CD4-positive, alpha-beta T cell treated with Interleukin-1 beta for 1 hour (primary cell): ENCODE measurements at places on chromosomes 7 and 10.

- no peak for DNase-seq
Measured at GRCh38 chr10:79020015-79020491, 48.7 kb upstream of the ZMIZ1 start.

DNA sequence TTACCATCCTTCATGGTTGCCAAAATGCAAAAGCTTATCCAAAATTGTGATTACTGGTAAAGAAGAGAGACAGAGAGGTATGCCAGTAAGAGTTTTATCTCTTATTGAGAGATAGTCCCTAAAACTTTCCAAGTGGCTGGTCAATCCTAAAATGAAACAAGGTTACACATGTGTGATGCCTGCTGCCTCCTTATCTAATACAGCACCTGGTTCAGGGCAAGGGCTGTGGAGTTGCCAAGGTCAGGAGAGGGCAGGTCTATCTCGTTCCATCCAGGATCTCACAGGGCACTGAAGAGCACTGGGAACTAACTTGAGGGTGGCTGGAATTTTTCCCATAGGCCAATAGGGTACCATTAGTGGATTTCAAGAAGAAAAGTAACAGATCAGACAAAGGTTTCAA lies 18.3 kb downstream of the VOPP1 start:
- DNase-seq, result no peak

GRCh38 chr10:2619916-2620315 lies 447.4 kb upstream of the PFKP start:
- DNase-seq, result no peak

DNA sequence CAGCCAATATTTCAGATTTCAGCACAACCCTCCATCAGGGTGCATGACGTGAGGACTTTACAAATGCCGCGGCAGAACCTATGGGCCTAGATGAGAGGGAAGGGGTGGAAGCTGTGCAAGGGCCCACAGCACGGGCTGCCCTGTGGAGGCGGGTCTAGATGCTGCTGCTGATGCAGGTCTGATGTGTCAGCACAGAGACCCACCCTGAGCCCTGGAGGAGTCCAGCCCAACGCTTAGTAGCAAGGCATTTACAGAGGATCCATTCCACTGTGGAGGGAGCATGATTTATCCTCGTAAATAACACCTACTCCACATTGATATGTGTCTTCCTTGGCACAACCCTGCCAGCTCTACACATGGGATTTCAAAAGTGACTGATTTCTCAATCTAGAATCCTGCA lies 48.5 kb downstream of the MYL10 start:
- no peak for DNase-seq

- no peak for DNase-seq
Measured at GRCh38 chr7:21920936-21921335, 24.8 kb downstream of the CDCA7L start.

DNA sequence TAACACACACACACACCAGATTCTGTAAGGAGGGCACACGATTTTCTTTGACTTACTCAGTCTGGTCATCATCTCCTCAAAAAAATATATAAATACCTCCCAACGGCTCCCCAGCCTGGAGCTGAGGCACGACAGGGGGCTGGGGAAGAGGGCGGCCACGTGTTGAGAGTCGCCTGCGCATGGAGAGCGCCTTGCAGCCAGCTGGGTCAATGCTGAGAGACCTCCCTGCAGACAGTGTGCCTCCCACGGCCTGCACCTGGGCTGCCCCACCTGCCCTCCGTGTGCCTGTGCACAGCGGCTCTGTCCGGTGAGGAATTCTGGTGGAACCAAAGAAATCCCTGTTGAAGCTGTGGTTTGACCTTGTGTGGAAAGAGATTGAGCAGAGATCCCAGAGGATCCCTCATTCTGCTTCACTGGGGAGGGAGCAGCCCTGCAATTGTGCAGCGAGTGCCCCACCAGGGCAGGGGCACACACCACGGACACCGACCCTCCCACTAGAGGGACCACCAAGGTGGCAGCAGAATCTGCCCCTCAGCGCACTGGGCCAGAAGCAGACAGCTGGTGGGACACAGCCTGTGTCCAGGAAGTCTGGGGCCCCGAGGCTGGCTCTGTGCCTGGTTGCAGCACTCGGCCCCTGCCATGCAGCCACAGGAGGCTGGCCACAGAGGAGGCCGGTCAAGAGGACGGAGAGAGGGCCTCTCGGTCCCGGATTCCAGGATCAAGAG lies 150.5 kb upstream of the PPP2R2D start:
- DNase-seq, result no peak

DNA sequence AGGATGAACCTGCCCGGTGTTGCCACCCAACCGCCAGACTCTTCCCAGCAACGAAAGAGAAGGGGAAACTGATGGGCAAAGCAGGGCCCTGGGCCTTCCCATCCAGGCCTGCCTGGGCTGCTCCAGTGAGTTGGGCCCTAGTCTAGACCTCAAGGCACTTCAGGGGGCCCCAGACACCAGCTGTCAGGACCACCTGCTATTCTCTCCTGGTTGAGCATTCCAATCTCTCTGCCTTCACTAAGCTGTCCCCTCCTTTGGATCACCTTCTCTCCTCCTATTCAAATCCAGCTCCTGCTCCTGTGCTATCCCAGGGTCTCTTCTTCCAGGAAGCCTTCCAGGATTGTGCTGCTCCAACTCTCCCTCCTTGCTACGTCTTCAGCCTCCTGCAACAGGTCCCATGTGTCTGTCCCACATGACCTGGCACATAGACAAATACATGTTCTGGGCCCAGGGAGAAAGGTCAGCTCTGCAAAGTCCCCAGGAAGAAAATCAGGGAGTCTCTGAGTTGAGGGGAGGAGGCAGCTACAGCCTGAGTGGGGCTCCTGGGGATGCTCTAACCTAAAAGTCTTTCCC lies 3.1 kb downstream of the STX1A start:
- DNase-seq, result no peak

- no peak for DNase-seq
Measured at GRCh38 chr7:104886651-104887050, 127.4 kb upstream of the KMT2E start.

- DNase-seq, result no peak
Measured at GRCh38 chr7:16369855-16370254, 51.5 kb downstream of the CRPPA start.

- DNase-seq, result no peak
Measured at GRCh38 chr7:90889210-90889609, 293.1 kb downstream of the CDK14 start.

DNA sequence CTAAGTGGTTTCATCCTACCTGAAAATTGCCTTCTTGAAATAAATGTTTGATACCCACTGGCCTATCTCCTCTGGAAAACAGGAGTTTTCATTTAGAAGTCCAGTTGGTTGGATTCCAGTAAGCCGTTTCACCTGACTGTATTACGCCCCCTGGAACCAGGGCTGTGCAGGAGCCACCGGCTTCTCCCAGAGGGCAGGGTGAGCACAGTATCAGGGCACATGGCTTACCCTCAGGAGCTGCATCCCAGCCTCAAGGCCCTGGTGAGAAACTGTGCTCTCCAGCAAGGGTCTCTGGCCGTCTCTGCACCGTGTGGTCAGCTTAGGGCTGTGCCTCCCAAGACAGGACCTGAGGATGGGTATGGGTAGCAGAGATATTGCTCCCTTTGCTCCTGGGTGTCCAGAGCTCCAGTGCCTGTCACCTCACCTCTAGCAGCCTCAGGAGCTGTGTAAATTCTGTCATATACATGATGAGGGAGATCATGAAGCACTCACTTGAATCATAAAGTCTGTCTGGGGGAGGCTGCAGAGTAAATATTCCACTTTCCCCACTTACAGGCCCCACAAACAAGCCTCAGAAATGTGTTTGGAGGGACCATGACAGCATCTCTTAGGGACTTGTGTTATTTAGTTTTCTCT lies 109.6 kb upstream of the SAMD8 start:
- DNase-seq, result no peak

DNA sequence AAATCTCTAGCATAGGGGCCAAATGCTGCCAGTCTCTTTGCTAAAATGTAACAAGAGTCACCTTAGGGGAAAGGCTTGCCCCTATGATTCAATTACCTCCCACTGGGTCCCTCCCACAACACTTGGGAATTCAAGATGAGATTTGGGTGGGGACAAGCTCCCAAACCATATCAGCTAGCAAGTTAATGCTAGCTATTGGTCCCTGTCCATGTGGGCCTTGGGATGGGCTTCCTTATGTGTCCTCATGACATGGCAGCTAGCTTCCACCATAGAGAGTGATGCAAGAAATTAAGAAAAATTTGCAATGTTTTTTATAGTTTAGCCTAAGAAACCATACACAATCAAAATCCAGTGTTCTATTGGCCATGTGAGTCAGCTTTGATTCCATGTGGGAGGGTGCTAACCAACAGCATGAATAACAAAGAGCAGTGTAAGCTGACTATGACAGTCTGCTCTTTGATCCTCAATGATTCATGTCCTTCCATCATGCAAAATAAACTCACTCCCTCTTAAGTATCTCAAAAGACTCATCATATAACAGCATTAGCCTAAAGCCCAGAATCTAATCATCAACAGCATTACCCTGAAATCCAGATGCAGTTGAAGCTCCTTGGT lies 21.7 kb upstream of the ZNF365 start:
- DNase-seq, result no peak

DNA sequence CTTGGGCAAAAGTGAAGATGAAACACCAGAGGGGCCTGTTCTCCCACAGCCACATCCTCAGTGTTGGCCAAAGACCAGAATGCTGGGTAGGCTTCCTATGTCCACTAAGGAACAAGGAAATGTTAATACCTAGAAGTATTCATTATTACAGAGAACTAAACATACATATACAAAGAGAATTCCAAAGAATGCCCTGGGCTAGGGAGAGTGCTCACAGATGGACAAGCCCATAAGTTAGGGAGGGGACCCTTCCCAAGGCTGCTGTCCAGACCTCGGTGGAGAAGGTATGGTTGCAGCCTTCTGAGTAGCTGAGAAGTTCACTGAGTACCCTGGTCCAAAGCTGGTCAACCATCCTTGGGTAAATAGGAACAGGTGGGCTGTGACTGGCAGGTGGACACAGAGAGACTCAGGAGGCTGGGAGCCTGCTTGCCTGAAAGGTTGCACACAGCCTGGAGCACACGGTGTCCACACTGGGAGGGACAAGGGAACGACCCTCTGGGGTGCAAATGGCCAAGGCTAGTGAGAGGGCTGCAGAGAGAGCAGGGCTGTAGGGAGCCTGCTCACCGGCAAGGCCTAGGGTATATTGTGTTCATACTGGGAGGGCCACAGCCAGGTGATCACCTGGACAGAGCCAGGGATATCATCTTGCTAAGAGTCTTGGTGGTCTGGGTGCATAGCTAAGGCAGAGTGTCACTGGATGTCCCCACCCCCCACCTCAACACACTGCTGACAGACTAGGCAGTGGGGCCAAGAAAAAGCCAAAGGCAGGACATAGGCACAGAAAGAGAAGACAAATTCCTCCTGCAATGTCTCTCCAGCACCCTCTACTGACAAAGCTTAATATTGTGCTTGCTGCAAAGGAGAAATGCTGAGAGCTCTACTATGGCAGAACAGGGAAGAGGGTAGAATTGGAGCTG lies 40.3 kb downstream of the CPVL start:
- DNase-seq, result peak; percentile 19

- no peak for DNase-seq
Measured at GRCh38 chr7:200290-200689, 7.9 kb downstream of the FAM20C start.

- DNase-seq, result no peak
Measured at GRCh38 chr10:123399276-123399839, 245.2 kb downstream of the BUB3 start.

DNA sequence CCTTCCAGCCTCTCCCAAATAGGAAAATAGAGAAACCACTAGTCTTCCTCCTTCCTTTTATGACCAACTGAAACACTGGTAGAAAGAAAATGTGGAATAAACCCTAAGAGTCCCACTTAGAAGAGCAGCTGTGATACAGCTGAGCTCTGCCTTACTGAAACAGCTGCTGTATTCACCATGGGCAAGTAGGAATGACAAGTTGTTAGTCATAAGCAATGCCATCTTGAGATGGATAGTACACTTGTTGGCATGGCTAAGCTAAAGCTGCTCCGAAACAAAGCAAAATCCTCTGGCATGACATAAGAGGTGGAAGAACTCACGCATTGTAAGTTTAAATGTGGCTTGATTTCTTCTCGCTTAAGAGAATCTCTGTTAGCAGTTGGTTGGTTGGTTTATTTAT lies 48.3 kb upstream of the TMEM236 start:
- DNase-seq, result no peak

- no peak for DNase-seq
Measured at GRCh38 chr10:22795546-22795945, 81.2 kb upstream of the PIP4K2A start.

- no peak for DNase-seq
Measured at GRCh38 chr7:116542618-116543017, 17.8 kb downstream of the CAV1 start.

- no peak for DNase-seq
Measured at GRCh38 chr10:38157270-38157685, 63.1 kb downstream of the ZNF37A start.

- DNase-seq, result no peak
Measured at GRCh38 chr10:87660484-87661133, 931 bp downstream of the PAPSS2 start.

- no peak for DNase-seq
Measured at GRCh38 chr10:60123172-60123571, 216.8 kb upstream of the CCDC6 start.

DNA sequence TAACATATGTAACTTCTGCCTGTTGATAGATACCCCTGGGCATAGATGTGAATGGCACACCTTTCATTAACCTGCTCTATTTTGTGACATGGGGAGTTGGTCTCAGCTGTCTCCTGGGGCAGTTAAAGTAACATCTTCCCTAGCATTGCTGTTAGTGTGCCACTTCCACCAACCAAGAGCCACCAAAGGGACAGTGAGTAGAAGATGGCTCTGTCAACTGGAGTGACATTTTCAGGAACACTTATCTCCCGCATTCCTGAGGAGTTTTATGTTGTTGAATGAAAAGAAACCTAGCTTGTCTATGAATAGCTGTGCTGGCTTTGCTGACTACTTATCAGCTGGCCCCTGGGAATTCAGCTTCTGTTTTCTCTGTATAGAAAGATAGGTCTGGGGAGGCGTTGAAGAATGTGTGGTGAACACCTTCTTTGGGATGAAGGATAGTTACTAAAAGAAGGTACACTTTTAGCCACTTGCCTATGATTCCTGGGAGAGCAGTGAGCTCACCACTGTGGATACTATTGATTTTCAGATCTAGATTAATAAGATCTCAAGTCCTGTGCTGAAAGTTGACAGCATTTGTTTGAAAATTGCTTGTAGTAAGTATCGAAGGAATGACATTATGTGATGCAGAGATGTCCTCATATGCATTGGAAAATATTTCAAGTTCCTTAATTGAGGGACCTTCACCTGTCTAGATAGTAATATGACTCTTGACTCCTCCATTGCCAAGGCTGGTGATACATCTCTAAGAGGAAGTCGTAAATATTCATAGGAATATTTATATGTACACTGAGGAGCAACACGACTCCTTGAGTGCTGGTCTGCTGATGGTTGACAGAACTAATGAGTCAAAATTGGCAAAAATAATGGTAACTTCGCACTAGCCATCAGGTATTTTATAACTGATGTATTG lies 7.6 kb downstream of the STARD3NL start:
- DNase-seq, result no peak
